Stimulated activated CD4-positive, alpha-beta T cell treated with anti-CD3 and anti-CD28 coated beads, TNF-alpha, amount 100 ng/mL, for 1 hour (primary cell): ENCODE measurements at places on chromosomes 2 and 18.

DNA sequence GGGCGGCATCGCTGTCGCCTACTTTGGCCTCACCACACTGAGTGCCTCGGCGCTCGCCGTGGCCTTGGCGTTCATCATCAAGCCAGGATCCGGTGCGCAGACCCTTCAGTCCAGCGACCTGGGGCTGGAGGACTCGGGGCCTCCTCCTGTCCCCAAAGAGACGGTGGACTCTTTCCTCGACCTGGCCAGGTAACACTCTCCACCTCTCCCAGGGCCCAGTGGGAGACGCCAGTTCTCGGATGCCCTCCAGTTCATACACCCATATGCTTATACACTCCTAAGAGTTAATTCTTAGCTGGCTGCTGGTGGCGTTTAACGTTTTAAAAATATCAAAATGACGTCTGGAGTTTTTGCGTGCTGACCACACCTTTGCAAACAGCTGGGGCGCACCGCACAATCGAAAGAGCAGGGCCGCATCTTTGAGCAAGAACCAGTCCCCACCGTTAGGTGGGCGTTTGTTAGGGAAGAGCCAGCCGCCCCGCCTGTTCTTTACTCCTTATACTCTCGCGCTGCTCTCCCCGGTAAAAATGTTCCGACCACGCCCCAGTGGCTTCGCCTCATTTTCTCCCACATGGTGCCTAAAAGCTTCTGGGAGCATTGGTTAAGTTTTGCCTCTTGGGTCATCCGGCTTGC lies 899 bp downstream of the SLC1A4 start:
- no peak for DNase-seq

DNA sequence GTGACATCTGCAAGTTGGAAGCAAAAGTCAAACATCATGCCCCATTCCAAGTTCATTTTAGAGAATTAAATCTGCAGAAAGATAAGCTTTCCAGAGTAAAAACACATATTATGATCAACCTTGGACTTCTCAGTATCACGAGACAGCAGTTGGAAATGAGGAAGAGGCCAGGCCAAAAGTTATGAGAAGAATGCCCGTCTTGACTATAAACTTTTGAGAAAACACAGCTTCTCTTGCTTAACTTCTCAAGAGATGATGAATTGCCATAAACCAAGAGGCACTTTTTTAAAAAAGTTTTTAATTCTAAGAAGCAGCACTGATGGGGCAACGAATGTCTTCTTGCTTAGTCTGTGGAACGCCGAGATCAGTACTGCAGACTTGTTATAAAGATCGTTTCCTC lies 52.6 kb upstream of the NFU1 start:
- no peak for DNase-seq

DNA sequence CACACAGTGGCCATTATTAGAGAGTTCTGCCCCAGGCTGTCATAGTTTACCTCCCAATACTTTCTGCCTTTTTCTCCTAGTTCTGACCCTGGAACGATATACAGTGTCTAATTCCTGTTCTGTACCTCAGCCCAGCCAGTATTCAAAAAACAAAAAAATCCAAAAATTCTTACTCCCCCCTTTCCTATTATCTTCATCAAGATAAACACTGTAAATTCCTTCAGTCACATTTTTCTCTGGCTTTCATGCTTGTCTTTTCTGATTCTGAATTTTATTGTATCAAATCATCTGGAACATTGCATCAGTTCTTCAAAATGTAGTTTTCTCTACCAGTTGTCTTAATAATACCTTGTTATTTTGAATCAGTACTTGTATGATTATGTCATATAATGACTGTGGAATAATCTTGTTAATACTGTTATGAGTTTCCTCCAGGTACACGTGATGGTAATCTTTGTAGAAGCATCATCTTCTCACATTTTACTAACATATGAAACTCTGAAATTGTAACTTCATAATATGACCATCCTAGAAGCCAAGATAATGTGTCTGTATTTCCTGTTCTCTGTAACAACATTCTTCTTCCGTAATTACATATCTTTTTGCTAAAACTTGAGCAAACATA lies 79.0 kb upstream of the NOSTRIN start:
- DNase-seq = no peak

DNA sequence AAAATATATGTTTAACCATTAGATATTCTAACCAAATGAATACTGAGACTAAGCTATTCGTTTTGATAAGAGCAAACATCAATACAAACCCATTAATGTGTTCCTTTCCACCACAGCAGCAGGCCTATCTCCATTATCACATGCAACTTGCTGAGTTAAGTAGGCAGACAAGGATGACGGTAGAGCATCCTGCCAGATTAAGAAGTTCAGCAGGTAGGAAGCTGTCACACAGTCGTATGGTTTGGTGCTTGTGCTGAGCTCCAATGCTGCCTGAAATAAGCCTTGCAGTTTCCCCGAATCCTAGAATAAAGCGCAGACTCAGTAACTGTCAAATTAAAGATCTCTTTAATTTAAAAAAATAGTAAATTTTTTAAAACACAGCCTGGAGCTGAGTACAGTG lies 39.6 kb downstream of the THADA start:
- DNase-seq = no peak

- DNase-seq = no peak
Observed at GRCh38 chr18:24801001-24801400, 340.6 kb downstream of the HRH4 start.

DNA sequence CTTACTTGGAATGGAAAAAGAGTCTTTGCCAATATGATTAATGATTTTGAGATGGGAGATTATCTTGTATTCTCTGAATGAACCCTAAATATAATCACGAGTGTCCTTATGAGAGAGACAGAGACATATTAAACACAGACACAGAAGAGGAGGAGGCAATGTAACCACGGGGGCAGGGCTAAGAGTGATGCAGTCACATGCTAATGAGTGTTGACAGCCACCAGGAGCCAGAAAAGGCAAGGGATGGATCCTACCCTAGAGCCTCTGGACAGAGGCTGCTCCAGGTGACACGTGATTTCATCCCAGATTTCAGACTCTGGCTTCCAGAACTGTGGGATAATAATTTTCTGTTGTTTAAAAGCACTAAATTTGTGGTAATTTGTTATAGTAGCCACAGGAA lies 679.6 kb downstream of the MBD2 start:
- DNase-seq = no peak

DNA sequence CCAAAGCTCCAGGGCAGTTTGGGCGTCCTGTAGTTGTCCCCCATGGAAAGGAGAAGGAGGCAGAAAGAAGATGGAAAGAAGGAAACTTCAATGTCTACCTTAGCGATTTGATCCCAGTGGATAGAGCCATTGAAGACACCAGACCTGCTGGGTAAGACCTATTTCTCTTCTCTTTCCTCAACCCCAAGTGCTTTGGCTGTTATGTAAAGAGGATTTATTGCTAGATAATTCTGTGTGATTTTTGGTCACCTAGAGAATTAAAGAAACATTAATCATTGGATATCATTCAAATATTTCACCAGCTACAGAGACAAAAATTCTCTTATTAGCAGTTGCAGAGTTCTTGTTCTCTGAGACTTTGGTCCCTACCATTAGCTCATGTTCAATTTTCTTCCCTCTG lies 1.9 kb downstream of the GALNT5 start:
- DNase-seq = no peak

- no peak for DNase-seq
Observed at GRCh38 chr2:162885281-162886070, 46.9 kb upstream of the KCNH7 start.
